ENCODE measurements at places on chromosomes 5 and 9.

GRCh38 chr5:72284559-72285423 is 35.2 kb downstream of the MRPS27 start:
- no peak for DNase-seq

DNA sequence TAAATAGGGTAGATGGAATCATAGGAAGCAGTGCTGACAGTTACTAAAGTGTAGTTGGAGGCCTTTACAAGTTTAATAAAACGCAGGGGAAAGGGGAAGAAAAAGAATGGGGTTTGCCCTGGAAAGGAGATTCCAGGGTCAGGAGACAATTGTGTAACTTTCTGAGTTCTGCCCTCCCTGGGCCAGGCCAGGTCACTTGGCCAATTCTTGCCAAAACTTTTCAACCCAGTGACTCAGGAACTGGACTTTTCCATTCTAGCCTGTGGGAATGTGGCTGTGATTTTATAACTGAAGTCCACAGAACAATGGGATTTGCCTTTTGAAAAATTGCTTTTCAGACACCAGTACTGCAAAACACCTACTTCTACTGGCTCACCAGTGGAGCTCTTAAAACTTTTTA is 289.8 kb upstream of the ANKRD55 start:
- DNase-seq = no peak

GRCh38 chr5:161034451-161034850 is 182.4 kb upstream of the ATP10B start:
- DNase-seq = no peak

DNA sequence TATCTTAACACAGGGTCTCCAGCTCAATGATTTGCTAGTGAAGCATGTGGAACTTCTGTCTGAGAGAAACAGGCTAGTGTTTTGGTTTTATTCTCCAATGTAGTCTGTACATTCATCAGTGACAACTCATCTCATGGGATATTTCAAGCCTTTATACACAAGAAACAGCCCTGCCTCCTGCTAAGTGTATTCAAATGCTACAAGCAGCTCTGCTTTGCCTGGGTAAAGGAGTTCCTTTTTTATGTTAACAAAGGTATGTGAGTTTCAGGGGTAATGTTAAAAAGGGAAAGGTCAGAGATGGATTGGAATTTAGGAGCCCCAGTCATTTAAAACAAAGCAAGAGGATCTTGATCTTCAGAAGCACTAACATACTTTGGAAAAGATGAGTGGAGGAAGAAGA is 498.7 kb downstream of the ISL1 start:
- DNase-seq = no peak

All from hematopoietic multipotent progenitor cell (in vitro differentiated cells).